ENCODE measurements at places on chromosomes 1 and 21.

- no peak for DNase-seq
Observed at GRCh38 chr1:84110629-84111028, 33.4 kb upstream of the PRKACB start.

DNA sequence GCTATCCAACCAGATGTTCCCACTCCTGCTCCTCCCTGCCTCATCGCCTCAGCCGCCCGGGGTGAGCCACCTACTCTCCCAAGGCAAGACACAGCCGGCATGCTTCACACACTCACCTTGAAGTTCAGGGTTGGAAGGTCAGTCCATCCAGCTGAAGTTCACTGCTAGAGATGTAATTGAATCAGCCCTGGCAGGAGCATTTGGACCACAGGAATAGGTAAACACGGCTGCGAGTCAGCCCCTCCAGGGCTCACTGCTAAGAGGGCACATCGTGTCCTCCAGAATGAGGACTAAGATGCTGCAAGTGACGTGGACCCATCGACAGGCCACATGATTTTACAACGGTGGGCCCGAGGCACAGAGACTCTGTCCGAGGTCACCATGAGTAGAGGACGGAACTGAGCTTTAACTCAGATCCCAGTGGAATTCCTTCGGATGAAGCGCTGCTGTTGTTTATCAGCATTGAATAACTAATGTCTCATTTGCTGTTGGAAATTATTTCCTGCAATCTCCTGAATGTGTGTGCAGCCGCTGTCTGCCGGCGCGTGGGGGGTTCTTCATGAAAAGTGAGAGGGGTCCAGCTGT lies 41.9 kb downstream of the RSPH1 start:
- no peak for DNase-seq

DNA sequence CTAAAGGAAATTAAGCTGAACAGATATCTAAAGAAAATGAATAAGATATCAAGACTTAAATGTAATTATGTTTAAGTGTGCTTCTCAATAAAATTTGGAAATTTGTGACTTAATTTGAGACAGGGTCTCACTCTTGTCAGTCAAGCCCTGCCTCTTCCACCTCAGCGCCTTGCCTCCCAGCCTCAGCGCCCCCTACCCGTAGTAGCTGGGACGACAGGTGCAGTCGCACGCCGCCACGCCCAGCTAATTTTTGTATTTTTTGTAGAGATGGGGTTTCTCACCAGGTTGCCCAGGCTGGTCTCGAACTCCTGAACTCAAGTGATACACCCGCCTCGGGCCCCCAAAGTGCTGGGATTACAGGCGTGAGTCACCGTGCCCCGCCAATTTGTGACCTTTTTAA lies 117.0 kb downstream of the CLEC20A start:
- no peak for DNase-seq

GRCh38 chr1:71930511-71930910 lies 351.8 kb downstream of the NEGR1 start:
- no peak for DNase-seq

DNA sequence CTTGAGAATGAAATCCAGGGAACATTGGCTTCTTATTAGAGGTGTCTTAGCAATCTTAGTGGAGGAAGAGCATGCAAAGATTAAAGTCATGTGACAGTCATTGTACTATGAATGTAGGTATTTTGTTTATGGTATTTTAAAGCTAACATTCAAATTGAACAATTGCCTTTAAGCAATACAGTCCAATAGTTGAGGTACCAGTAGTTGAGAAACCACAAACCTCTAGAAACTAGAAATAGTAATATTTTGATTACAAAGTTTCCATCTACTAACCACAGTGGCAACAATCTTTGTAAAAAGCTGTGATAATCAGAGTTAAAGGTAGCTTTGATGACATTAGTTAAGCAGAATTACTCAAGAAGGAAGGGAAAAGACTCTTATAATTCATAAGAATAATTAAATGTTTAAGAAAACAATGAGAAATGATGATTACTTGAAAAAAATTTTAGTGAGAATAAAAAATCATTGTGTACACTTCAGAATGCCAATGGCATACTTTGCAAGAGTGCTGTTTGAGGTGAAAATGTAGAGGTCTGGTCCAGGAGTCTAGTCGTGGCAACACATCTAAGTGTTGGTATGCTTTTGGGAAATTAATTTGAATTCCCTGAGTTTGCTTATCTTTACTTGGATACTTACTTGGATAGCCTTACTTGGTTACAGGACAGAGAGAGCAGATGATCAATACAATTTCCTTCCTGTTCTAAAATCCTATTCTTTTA lies 104.9 kb upstream of the PTGFR start:
- DNase-seq: no peak

- DNase-seq: no peak
Observed at GRCh38 chr1:67843331-67843730, 10.1 kb upstream of the GNG12 start.

- DNase-seq: no peak
Observed at GRCh38 chr1:16208270-16208987, 4.0 kb downstream of the ARHGEF19 start.

DNA sequence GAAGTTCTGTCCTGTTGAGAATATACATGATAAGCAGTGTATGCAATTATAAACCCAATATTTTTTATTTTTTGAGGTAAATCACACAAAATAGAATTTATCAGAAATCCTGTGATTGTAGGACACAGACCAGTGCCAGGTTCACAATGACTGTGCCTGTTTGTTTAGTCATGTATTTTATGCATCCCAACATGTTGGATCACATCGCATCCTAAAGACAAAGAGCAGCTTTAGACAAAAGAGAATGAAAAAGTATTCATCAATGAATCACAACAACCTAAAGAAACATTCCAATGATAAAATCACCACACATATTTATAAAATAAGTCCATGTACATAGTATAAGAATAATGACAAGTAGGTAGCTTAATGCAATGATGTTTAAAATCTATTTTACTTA lies 53.2 kb upstream of the LRRC8D start:
- no peak for DNase-seq

- no peak for DNase-seq
Observed at GRCh38 chr1:223794136-223794880, 51.4 kb downstream of the TP53BP2 start.

- DNase-seq: peak; percentile 94
Observed at GRCh38 chr1:48230236-48230635, 7.7 kb downstream of the SLC5A9 start.

GRCh38 chr1:151146072-151146411 lies 389 bp downstream of the SEMA6C start:
- DNase-seq: peak; percentile 28

DNA sequence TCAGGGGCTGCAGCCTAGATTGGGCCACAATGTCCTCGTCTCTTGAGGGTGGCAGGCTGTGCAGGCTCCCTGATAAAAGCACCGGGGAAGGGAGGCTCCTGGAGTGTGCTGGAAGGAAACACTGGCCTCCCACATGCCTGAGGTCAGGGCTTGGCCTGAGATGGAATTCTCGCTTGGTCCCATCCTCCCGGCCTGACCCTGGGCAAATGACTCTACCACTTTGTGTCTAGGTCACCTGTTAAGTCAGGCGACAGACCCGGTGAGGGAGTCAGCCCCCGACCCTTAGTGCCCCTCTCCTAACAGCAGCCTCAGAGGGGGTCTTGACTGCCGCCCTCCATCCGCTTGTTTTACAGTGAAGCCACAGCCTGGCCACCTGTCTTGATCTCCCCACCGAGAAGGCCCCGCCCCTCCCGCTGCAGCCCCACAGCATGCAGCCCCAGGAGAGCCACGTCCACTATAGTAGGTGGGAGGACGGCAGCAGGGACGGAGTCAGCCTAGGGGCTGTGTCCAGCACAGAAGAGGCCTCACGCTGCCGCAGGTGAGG lies 2.5 kb downstream of the SMIM1 start:
- DNase-seq: peak; percentile 50

GRCh38 chr1:109252893-109253802 lies 3.8 kb downstream of the CELSR2 start:
- DNase-seq: no peak

- DNase-seq: peak; percentile 20
Observed at GRCh38 chr1:20717452-20718342, at the start of gene KIF17. Gene KIF17, minus strand, starts transcription at chr1:20718007. Its CDS starts 301 bp downstream, at chr1:20717706.

DNA sequence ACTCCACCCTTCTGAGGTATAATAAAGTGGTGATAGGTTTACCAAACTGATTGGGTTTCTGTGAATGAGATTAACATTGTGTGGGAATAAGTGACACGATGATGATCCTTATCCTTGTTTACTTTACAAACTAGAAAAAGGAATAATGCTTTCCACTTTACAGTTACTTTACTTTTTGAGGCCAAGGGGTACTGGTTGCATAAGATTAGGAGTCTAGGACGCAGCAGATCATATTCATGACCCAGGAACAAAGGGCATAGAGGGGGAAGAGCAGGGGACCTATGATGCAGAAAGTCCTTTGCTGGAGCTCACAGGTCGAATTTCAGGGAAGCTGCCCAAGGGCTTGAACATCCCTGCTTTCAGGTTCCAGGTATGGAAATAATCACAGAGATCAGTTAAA lies 20.4 kb downstream of the FGGY start:
- no peak for DNase-seq

DNA sequence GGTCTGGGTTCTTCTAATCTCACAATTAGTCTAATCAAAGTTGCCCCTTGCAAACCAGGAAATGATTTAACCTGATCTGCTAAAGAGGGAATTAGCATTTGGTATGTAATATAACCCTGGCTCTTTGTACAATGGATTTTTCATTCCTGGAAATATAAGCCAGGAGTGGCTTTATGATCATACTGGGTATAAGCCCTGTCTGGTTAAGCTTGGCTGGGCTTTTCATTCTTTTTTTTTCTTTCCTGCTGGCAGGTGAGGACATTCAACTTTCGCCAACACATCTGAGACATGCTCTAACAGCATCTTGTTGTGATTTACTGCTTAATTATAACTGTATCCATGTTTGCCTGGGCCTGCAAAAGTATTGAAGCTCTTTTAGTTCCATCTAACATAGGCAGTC lies 20.4 kb upstream of the SDE2 start:
- DNase-seq: peak; percentile 54

DNA sequence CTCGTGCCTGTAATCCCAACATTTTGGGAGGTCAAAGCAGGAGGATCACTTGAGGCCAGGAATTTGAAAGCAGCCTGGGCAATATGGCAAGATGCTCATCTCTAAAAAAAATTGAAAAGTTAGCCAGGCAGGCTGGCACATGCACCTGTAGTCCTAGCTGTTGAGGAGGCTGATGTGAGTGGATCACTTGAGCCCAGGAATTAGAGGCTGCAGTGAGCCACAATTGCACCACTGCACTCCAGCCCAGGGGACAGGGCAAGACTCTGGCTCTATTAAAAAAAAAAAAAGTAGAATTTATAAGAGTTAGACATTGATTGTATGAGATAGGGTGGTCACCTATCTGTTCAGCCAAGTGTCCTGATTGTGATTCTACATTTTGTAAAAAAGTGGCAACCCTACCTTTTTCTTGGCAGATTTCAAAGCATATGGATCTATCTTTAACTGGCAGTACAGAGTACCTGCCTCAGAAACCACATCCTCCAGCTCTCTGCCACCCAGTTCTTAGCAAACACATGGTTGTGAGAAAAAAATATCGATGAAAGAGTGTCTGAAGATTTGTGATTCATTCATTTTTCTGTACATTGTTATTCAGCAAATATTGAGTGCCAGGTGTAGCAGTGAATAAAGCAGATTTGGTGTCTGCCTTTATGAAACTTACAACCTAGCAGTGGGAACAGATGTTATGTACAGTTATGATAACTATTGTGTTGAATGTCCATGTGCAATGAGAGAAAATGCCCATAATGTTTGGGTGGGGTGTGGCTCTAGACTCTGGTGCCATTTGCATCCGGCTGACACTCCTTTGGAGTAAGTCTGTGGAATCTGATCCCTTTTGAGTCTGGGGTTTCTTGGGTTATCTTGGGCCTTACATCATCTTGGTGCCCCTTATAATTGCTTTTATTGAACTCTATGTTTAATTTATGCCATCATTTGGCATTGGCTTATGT lies 82.5 kb downstream of the ST3GAL3 start:
- DNase-seq: no peak

GRCh38 chr21:33268737-33269441 lies 2.7 kb downstream of the IL10RB start:
- peak; percentile 80 for DNase-seq

- DNase-seq: no peak
Observed at GRCh38 chr1:107342316-107342715, 201.5 kb downstream of the NTNG1 start.

GRCh38 chr1:19101244-19101643 lies 108.8 kb downstream of the UBR4 start:
- DNase-seq: no peak

- DNase-seq: peak; percentile 38
Observed at GRCh38 chr1:40783001-40783905, at the start of gene KCNQ4. Gene KCNQ4, plus strand, starts transcription at chr1:40783787. Its CDS starts 307 bp downstream, at chr1:40784094.

DNA sequence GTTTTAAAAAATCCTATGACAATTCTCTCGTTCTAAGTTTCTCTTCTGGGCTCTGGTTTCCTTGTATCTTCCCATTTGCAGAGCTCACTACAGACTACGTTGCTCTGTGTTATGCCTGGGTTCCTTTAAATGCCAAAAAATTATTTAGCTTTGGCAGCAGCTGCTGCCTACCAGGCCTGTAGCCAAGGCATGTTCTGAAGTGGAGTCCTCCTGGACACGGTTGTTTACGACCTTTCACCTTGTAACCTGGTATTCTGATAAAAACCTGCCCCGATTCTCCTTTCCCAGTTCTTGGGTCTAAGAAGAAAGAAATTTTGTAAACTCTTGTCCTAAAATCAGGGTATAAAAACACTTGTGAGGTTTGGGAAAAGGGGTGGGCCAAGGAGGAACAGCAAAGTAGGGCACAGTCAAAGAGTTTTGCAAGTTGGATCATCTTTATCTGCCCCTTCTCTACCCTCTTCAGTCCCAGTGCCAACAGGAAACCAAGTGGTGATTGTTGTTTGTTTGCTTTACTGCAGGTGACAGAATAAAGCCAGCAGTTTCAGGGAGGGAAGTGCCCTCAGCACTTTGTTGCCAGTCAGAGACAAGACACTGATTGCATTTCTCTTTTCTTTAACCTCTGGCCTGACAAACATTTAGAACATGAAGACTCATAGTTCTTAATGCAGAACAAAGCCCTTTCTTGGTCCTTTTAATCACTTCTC lies 3.1 kb upstream of the TXNIP start:
- peak; percentile 96 for DNase-seq

DNA sequence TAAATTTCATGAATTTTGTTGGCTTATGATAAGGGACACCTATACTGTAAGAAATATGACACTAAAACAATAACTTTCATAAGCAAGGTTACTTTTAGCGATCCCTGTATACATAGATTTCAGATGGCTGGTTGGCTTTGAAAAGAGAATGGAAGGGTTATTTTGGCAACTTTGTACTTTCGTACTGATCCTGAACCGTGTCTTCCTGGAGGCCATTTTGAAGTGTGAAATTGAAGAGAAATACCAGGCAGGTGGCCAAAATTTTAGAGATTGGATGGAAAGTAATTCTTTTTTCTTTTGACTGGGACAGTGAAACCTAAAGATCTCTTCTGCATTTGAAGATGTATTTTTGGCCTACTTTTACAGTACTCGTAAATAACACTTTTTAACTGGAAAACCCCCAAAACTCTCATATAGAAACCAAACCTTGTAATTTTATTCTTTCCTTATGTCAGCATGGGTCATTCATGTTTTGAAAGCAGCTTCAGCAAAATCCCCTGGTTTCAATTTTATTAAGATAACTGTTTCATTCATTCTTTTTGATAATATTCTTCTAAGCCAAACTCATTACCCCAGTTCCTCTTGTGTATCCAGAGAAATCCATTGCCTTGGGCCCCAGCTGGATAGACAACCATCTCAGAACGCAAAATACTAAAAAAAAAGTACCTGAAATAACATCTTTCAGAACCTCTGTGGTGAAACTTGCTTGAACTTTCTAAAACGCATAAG lies 38.4 kb upstream of the ZNF281 start:
- DNase-seq: no peak

GRCh38 chr1:229059671-229060539 lies 211.0 kb upstream of the RAB4A start:
- no peak for DNase-seq

- no peak for DNase-seq
Observed at GRCh38 chr1:84268346-84268745, 33.2 kb upstream of the SAMD13 start.

Data from DMS79 treated with DMSO at 0.1 percent for 48 hours (cell line).